NCI-H524 (cell line): ENCODE measurements at places on chromosomes 1 and 21.

DNA sequence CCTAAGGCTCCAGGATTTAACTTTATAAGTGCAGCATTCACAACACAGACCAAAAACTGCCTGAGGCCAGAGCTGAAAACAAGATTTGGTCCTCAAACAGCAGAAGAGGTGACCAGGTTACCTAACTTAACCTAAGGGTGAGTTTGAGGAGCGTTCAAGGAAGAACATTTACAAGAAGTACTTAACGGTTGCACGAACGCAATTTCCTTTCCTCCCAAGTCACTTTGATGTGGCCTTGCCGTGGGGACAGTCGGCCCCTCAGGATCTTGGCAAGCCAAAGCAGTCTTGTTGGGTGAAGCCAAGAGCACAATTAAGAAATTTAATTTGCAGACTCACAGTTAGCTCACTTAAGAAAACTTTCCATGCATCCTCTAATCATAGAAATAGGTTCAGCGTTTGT, 202.6 kb upstream of the COA6 start:
- DNase-seq, result no peak

DNA sequence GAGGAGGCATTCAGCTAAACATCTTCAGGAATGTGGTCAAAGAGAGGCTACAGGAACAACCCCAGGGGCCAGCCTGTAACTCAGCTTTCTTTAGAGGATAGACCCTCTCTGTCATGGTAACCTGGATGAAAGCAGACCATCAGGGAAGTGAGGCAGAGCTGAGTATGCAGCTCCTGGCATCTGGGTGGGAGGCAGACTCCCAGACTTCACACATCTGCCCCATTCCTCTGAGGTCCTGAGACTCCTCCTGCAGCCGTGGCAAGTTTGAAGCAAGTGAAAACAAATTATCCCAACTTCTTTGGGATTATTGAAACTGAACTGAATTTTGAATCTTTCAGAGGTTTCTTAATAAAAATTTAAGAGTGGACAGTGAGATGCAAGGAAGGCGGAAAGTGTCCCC, 126.1 kb upstream of the KIAA0040 start:
- no peak for DNase-seq

DNA sequence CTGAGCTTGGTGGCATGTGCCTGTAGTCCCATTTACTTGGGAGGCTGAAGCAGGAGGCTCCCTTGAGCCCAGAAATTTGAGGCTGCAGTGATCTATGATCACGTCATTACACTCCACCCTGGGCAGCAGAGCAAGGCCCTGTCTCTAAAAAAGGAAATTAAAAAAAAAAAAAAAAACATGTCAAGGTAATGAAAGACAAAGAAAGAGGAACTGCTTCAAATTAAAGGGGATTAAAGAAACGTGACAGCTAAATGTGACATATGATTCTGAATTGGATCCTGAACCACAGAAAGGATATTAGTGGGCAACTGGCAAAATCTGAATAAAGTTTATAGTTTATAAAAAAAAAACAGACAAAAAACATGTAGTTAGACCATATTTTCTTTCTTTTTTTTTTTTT, 3.8 kb upstream of the C2CD4D start:
- no peak for DNase-seq

- no peak for DNase-seq
Observed at GRCh38 chr1:168476588-168477385, 67.0 kb downstream of the XCL2 start.

GRCh38 chr1:28308750-28309149, 20.1 kb upstream of the MED18 start:
- no peak for DNase-seq

DNA sequence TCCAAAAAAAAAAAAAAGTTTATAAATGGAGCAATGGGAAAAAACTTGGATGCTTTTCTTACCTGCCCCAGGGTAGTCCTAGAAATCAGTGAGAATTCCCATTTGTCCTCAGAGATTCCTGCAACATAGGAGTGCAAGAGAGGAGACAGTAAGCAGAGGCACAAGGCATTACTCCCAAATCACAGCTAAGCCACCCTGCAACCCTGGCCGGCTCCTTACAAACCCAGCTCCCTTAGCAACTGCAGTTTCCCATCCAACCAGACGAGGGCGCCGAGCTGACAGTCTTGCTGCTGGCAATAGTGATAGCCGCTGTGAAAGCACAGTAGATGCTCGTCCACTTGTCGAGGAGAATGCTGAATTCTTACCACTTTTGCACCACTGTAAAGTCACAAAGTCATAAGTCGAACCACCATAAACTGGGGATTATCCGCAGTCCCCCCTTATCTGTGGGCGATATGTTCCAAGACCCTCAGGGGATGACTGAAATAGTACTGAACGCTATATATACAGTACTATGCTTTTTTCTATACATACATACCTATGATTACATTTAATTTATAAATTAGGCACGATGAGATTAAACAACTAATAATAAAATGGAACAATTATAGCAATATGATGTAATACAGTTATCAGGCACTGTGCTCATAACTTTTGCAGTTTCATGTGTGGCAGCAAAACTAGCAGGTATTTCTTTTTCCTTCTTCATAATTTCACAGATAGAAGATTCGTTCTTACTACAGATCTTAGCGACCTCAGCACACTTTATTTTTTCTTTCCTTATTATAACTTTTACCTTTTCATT, 6.0 kb upstream of the PITHD1 start:
- peak; percentile 75 for DNase-seq

DNA sequence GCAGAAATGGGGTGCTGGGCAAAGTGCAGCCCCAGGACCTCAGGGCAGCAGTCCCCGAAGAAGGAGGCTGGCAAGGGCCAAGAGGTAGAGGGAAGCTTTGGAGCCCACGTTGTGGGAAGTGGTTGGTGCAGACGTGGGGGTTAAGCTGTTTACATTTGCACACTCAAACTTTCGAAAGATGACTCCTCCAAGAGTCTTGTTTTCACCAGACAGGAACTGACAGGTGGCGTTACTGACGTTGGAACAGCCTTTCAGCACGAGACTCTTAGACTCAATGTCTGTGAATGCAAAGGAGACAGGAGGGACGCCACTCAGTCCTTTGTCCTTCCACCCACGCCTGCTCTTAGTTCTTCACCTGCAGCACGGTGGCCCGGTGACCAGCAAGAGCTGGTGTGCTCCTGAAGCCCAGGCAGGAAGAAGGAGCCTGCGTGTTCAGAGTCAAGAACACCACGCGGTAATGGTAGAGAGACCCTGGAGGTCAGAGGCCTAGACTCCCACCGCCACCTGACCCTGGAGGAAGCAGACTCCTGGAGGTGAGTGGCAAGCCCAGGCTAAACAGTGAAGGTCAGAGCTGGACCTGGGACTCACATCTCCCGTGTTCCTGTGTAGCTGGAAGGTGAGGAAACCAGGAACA, 15.9 kb downstream of the LYPD8 start:
- no peak for DNase-seq

DNA sequence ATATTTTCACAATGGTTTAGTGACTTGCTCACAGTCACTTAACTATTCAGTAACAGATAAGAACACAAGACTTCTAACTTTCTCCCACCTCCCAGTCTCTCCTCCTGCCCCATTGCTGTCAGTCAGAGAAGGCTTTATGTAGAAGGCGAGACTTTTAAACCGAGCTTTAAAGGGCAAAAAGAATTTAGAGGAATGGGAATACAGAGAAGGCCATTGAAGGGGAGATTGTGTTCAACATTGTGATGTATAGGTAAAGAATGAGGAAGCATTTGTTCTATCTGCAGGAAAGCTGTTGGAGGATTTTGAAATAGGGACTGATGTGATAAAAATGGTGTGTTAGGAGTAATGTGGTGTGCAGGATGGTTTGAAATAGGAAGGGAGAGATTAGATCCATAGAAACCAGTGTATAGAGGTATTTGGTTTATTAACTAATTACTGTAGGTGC, 7.3 kb downstream of the POU2F1 start:
- DNase-seq, result no peak

- no peak for DNase-seq
Observed at GRCh38 chr1:15413563-15414444, 4.1 kb downstream of the EFHD2 start.

GRCh38 chr1:12296623-12297022, 66.8 kb downstream of the VPS13D start:
- no peak for DNase-seq

GRCh38 chr1:8966606-8967005, 20.9 kb downstream of the CA6 start:
- no peak for DNase-seq

GRCh38 chr1:150553392-150554085, 4.3 kb downstream of the ADAMTSL4 start:
- DNase-seq, result no peak

- DNase-seq, result no peak
Observed at GRCh38 chr1:63547621-63548294, 24.4 kb downstream of the EFCAB7 start.

GRCh38 chr1:65255656-65256050, 53.7 kb upstream of the DNAJC6 start:
- peak; percentile 43 for DNase-seq

DNA sequence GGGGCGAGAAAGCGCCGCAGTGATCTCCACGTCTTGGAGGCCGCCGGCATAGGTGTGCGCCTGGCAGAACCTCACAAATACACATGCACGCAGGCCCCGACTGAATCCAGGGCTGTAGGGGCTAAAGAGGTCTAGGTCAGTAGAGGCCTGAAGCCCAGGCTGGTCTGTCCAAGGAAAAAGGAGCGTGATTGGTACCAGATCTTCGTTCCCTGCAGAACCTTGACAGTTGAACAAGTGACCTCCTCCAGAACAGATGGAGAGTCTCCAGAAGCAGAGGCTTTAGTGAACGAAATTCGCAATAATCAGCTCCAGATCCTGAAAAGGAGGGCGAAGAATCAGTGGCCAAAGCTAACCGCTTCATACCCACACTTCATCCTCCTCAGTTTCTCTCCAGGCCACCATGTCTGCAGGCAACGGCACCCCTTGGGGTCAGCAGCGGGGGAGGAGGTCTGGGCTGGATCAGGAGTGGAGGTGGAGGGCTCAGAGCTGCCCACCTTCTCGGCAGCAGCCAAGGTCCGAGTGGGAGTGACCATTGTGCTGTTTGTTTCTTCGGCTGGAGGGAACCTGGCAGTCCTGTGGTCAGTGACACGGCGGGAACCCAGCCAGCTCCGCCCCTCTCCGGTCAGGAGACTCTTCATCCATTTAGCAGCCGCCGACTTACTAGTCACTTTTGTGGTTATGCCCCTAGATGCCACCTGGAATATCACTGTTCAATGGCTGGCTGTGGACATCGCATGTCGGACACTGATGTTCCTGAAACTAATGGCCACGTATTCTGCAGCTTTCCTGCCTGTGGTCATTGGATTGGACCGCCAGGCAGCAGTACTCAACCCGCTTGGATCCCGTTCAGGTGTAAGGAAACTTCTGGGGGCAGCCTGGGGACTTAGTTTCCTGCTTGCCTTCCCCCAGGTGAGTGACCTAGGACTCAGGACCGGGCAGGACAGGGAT, 749 bp upstream of the PEX11B start:
- DNase-seq, result no peak

- DNase-seq, result no peak
Observed at GRCh38 chr1:228278432-228278941, 70.6 kb downstream of the OBSCN start.

- no peak for DNase-seq
Observed at GRCh38 chr1:178023181-178023618, 53.3 kb upstream of the SEC16B start.

DNA sequence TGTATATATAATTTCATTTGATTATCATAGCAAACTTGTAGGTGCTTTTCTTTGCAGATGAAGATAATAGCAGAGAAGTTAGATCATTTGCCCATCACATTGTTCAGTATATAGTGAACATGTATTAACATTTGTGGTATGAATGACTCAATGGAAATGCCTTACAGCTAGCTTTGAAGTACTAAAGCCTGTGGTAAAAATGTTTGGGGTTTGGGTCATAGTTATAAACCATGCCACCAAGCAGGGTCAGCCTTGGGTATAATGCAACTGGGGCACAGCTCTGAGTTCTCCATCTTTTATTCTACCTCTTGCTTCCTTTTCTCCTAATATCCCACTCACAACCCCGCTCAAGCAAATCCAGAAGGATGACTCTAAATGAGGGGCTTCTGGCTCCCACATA, 141.6 kb downstream of the KCNT2 start:
- DNase-seq, result no peak

GRCh38 chr1:13675151-13675651, 24.8 kb upstream of the PRDM2 start:
- DNase-seq, result no peak

DNA sequence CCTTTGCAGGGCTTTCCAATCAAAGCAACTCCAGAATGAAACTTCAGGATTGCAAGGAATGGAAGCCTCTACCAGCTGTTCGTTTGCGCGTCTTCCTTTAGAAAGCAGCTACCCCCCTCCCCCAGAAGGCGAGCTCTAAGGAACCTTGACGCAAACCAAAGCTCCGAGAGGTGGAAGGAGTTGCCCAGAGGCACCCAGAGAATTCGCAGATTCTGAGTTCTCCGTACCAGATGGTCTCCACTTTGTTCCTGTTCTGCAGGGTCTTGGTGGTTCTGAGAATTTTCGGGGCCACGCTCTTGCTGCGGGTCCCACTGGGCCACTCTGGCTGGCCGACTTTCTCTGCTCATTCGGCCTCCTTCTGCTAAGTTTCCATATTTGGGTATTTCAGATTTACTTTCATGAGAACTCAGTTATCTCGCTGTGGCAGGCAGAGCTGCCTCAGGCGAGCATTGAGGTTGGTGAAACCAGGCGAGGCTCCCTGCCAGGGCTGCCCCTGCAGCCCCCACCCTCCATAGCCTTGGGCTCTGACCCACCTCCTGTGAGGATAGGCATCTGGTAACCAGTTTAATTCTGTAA, 801 bp downstream of the TRAF5 start:
- DNase-seq, result no peak

DNA sequence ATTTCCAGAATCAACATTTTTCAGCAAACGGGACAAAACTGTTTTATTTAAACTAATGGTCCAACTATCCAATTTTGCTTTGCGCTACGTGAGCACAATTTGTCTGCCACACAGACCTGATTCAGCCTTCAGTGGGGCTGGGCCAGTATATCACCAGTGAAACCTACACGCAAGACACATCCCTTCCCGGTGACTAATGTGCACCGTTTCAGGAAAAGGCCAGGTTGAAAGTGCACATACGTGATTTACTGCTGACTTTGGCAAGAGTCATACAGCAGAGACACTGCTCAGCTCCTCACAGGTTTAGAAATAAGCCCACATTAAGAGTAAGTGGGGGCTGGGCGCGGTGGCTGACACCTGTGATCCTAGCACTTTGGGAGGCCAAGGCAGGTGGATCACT, 5.1 kb upstream of the TMEM51 start:
- DNase-seq, result no peak

- no peak for DNase-seq
Observed at GRCh38 chr1:36092166-36092797, 3.6 kb downstream of the ADPRS start.

DNA sequence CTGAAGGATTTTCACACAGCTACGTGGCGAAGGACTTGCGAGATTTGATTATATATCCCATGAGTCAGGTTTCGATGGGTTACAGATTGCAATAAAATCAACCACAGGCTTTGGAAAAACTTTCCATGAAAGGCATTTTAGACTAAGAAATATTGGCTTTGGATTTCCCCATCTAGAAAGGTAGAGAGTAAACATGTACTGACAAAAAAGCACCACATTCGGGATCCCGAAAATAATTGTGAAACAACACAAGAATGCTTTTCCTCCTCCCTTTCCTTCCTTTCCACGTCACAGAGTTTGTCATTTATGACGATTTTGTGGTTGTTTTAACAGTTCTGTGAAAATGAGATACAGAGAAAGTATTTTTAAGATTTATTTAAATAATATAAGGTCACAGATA, 38.5 kb downstream of the TGFB2 start:
- no peak for DNase-seq

- DNase-seq, result no peak
Observed at GRCh38 chr1:152067150-152067549, 21.7 kb downstream of the TCHHL1 start.
